ENCODE measurements at places on chromosomes 12 and 14. TPM values are rescaled to one million over a fixed set of nuclear protein-coding genes. Genes with fewer than 3 reads are reported as not detected.

GRCh38 chr12:11773889-11774677, 124.6 kb downstream of the ETV6 start:
- no peaks in the 10 kb centered on the region for H3K36me3 ChIP-seq
- H3K27ac ChIP-seq, result no peak overlapping the region
- peaks cover 6% of the 10 kb centered on the region for H3K4me1 ChIP-seq

DNA sequence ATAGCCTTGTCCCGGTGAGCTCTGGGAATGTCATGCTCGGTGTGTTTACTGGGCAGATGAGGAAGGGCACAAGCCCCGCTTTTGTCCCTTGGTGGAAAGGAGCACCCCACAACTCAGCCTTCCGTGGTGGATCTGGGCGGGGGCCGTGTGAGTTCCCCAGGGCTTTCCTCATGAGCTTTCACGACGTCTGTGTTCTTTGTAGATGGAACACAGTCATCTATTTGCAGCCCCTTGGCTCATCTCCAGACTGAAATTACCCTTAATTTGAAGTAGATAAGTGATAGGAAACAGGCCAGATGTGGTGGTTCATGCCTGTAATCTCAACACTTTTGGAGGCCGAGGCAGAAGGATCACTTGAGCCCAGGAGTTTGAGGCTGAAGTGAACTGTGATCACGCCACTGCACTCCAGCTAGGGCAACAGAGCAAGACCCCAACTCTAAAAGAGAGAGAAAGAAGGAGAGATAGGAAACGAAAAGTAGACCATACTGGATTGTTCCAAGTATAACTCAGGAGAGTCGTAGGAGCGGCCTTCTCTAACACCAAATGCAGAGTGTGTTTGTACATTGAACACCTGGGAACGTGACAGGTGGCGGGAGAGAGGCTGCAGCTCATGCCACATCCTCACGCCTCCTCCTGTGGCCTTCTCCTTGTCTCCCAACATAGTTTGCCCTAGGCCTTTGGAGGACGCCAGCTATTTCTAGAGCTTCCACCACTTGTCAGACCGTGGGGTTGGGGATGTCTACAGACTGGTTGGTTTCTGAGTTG, 8.8 kb downstream of the P2RX4 start:
- H3K27me3 ChIP-seq, result no peaks in the 10 kb centered on the region
- H3K27ac ChIP-seq, result no peak overlapping the region
- peaks cover 8% of the 10 kb centered on the region for H3K4me1 ChIP-seq
- no peaks in the 10 kb centered on the region for H3K36me3 ChIP-seq
- H3K4me3 ChIP-seq, result no peak overlapping the region

- H3K27me3 ChIP-seq, result no peaks in the 10 kb centered on the region
- H3K27ac ChIP-seq, result peak overlapping the region; percentile 26
- peaks cover 40% of the 10 kb centered on the region for H3K4me1 ChIP-seq
- DNase-seq, result peak; percentile 56
- H3K4me3 ChIP-seq, result no peak overlapping the region
Observed at GRCh38 chr12:123591702-123592481, 7.5 kb downstream of the TMED2 start.

DNA sequence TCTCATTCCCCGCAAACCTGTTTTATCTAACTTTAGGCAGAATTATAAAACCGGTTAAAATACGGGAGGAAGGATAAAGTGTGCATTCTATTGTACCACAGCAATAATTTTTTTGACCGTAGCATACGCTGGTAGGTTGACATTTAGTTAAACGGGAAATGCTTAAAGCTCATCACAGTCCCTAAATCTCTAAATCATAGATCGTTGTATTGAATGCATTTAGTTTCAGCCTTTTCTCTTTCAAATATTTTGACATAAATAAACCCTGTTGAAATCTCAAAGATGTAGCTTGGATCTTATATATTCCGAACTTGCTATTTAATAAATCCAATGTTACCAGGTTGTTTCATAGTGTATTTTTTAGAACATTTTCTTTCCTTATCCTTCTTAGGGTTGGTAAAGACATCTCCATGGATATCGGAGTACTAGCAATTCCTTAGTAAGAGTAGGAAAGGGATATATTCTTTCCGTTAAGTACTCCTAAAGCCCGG, 798 bp downstream of the CLEC2B start:
- peak overlapping the region; percentile 96 for H3K27ac ChIP-seq
- peaks cover 28% of the 10 kb centered on the region for H3K4me1 ChIP-seq
- DNase-seq, result peak; percentile 19
- peak overlapping the region; percentile 78 for H3K4me3 ChIP-seq

DNA sequence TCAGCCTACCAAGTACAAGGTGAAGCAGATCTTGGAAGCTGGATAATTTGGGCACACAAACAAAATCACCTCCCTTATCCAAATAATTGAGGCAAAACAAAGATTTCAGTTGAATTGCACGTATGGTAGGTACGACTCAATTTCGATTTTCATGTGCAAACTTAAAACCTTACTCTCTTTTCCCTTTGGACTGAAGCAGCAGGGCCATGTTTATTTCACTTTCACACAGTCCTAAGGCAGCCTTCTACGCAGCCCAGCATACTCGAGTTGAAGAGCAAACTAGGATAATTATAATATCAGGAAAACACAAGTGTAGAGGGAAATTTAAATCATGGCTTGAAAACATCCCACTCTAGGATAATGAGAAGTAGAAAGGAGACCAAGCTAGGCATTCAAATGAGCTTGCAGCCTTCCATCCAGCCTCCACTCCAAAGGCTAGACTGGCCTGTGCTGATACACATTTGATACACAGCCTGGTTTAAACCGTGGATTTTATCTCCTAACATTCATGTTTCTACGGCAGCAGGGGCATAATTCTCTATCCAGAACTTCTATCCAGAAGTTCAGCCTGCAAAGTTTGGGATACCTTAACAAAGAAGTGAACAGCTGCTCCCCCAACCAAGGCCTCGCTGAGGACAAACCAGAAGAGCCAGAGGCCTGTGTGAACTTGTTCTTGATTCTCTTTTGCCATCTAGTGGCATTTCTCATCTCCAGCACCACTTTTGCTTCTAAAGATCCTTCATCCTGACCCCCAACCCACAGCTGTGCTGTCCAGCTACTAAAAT, 2.4 kb upstream of the RNASE7 start:
- DNase-seq, result peak; percentile 74
- no peaks in the 10 kb centered on the region for H3K27me3 ChIP-seq
- H3K4me1 ChIP-seq, result peaks cover 13% of the 10 kb centered on the region

DNA sequence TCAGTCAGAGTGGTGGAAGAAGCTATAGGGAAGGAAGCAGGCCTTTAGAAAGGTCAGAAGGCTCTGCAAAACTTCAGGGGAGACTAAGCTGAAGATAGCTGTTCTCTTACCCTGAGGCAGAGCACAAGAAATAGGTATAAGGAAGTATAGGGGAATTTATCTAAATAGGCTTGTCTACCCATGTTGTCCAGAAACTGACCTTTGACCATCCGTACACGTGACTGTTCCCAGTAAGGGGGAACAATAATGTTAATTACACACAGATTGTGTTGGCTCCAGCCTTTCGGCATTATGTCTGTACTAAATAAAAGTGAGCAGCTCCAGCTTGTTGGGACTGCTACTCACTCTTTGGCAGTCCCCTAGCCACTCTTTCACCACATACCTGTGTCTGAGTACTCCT, 59.0 kb downstream of the SLCO1B1 start:
- no peaks in the 10 kb centered on the region for H3K27me3 ChIP-seq
- no peaks in the 10 kb centered on the region for H3K36me3 ChIP-seq
- H3K4me1 ChIP-seq, result no peaks in the 10 kb centered on the region
- DNase-seq, result no peak

- peaks cover 25% of the 10 kb centered on the region for H3K4me1 ChIP-seq
- peak within 1 kb of the TSS; percentile 72 for H3K27ac ChIP-seq
- H3K4me3 ChIP-seq, result peak within 1 kb of the TSS; percentile 70
- no peaks in the 10 kb centered on the region for H3K36me3 ChIP-seq
Observed at GRCh38 chr12:26195250-26195640, at the start of gene SSPN. SSPN (plus strand) TSS chr12:26195573; CDS start chr12:26195673, 100 bp downstream.

DNA sequence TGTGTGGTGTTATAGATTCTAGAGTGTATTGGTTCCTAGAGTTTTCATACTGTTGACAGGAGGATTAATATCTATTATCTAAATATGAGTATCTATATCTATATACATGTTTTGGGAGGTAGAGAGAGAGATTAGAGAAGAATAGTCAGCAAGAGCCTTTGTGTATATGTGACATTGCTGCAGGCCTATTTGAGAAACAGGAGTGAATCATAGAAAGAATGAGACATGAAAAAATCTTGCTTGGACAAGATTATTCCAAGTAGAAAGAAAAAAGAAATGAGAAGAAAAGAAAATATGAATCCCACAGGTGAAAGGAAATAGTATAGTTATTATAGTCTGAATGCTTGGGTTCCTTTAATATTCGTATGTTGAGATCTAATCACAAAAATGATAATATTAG, 720.4 kb downstream of the RERGL start:
- H3K4me3 ChIP-seq, result no peak overlapping the region
- no peak overlapping the region for H3K27ac ChIP-seq
- no peaks in the 10 kb centered on the region for H3K36me3 ChIP-seq
- no peak for DNase-seq
- H3K27me3 ChIP-seq, result no peaks in the 10 kb centered on the region

The PRIMA1 gene
- 0.43 TPM for total RNA-seq

GRCh38 chr12:43004908-43005307, 415.4 kb upstream of the PRICKLE1 start:
- H3K4me1 ChIP-seq, result no peaks in the 10 kb centered on the region
- H3K27ac ChIP-seq, result no peak overlapping the region
- H3K36me3 ChIP-seq, result no peaks in the 10 kb centered on the region
- H3K27me3 ChIP-seq, result no peaks in the 10 kb centered on the region
- DNase-seq, result no peak
- no peak overlapping the region for H3K4me3 ChIP-seq

Measured in GM23248 (cell line).